Gastroesophageal sphincter (tissue), 4 donors: ENCODE measurements at places on chromosomes 2 and 18. TPM values are rescaled to one million over a fixed set of nuclear protein-coding genes. Genes with fewer than 3 reads are reported as not detected.

DNA sequence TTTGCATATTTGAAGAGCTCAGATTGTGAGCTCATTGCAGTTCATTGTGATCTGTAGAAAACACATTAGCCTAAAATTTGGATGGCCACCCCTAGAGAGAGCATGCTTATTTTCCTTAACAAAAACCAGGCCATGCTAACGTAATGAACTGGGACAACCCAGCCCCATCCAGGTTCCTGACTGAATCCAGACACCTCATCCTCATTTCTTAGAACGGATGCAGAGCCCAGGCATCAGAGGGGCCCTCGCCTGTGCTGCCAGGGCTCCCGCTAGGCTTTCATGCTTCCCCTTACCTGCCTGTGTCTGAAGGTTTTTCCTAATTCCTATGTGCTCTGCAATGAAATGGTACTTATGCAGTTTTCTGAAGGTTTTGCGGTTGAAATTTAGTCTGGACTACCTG, 171.1 kb downstream of the CCDC102B start:
- no peaks in the 10 kb centered on the region for H3K36me3 ChIP-seq
- H3K4me3 ChIP-seq: no peak overlapping the region

- H3K4me3 ChIP-seq: no peak overlapping the region
- H3K4me1 ChIP-seq: no peaks in the 10 kb centered on the region
- no peak overlapping the region for H3K27ac ChIP-seq
- H3K36me3 ChIP-seq: no peaks in the 10 kb centered on the region
Measured at GRCh38 chr2:214489702-214490101, 78.8 kb downstream of the VWC2L start.

DNA sequence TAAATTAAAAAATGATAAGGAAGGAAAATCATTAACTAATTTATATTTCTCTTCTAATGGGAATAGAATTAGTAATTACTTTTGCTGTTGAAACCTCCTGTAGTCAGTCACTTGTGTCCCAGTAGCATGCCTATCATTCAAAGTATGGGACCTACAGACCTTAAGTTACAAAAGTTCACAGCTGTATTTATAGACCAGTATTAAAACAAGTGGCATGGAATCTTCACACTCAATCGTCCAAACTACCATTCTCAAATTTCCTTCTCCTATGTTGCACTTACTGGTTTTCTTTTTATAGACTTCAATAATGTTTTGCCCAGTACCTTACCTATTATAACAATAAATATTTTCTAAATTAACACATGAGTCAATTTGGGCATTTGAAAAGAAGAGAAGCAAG, 639.9 kb downstream of the ERBB4 start:
- no peak for ATAC-seq
- H3K27ac ChIP-seq: no peak overlapping the region
- no peaks in the 10 kb centered on the region for H3K27me3 ChIP-seq
- H3K4me1 ChIP-seq: no peaks in the 10 kb centered on the region

Gene CLEC4F
- total RNA-seq: 1.1 TPM
